ENCODE measurements at places on chromosomes 12 and 14.
A peak's percentile ranks its signal among the peaks of the same experiment; 100 is the strongest.

GRCh38 chr12:41013881-41014642 is 174.1 kb upstream of the PDZRN4 start:
- DNase-seq = no peak

- no peak for DNase-seq
Measured at GRCh38 chr12:56867216-56867615, 67.0 kb downstream of the SDR9C7 start.

GRCh38 chr12:108635997-108636808 is 2.5 kb upstream of the SELPLG start:
- DNase-seq = no peak

DNA sequence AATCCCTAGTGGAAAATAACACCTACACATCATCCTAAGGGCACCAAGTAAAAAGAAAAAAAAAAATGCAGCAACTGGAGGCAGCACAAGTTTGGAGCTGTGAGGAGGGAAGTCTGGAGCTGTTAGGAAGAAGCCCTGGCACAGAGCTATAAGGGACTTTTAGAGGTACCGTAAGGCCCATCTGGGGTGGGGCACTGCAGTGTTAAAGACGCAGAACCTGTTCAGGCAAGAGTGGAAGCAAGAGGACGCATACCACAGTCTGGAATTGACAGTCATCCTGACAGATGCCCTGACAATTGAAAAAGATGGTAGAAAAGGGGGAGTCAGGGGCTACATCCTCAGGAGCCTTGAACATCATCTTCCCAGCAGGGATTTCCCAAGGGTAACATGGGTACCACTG is 195.9 kb upstream of the PLEKHG7 start:
- DNase-seq = no peak

GRCh38 chr14:56341766-56342493 is 223.7 kb downstream of the PELI2 start:
- DNase-seq = peak; percentile 40

- DNase-seq = no peak
Measured at GRCh38 chr14:70886421-70887206, 20.6 kb upstream of the PCNX1 start.

DNA sequence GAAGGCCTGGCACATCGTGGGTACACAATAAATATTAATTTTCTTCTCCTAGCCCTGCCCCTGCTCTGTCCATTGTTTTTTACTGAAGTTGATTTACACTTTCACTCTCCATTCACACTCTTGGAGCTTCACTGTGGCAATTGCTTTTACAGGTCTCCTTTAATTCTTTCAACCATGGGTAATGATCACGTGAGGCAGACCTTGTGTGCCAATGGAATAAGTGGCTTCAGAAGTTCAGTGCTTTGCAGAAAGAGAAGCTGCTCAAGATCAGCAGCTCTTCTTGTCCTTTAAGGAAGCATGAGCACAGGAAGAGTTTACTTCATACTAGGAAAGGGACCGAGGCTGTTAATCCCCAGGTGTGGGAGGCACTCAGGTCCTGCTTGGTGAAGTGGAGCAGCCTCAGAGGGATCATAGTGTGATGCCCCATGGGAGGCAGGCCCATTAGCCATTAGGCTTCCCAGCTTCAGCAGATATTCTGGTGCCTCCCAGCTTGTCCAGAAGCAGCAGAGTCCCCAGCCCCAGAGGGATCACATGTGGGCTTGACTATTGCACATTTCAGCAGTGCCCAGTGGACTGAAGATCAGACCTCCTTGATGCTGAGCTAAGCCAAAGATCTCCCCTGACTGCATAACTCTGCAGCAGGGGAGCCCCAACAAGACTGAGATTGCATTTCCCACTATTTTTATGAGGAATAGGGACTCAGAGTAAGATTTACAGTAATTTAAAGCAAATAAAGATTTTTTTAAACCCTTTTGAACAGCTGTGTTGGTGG is 5.0 kb upstream of the SLC35F4 start:
- DNase-seq = no peak

DNA sequence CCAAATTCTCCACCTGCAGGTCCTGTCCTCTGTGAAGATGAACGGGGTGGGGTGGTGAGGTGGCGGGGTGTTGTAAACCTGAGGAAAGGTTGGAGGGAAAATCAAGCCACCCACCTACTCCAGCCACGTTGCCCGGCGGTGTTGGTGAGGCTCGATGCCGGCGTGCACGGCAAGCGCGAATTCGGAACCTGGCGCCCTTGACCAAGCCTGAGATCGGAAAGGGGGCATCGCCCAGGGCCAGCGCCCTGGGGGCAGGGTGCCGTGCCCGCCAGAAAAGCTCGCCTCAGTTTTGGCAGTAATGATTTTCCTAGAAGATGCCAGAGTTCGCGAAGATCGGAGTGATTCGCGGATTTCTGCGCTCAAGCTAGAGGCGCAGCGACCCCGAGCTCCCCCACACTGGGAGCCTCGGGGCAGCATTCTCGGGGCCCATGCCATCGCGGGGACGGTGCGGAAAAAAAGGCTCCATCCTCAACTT is 817 bp downstream of the STXBP6 start:
- no peak for DNase-seq

- DNase-seq = no peak
Measured at GRCh38 chr14:60968099-60968498, 12.8 kb downstream of the TRMT5 start.

DNA sequence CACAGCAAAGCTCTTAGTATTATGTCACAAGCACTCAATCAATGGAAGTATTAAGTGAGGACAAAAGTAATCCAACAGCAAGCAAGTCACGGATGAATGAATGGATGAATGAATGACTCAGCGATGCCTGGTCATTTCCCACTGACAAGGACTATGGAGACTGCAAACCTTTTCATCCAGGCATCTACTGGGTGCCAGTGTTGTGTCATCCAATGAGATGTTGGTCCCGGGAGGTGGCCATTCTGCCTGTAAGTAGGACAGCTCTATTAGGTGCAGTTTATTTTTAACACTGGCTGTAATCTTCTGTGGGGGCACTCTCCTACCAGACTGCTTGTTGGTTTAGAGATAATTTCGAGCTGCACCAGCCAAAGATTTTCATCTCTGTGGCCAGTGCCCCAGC is 39.4 kb downstream of the STAB2 start:
- DNase-seq = no peak

DNA sequence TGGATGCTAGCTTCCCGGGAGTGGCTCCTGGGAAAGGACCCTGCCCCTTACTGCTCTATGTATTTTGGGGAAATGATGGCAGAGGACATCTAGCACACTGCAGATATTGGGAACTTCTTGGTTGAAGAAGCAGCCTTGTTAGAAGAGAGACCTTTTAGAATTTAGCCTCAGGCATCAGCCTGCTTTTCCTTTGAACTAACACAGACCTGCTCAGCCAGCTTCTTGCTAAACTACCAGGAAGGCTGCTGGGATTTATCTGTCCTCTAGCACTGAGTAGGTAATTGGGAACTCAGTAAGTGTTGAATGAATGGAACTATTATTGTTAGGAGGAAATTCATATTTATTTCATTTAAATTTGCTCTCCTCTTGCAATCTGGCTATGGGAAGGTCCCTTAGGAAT is 77.3 kb downstream of the DRAM1 start:
- no peak for DNase-seq

- DNase-seq = no peak
Measured at GRCh38 chr14:89675590-89675989, 258.6 kb upstream of the FOXN3 start.

- DNase-seq = no peak
Measured at GRCh38 chr12:3538466-3539030, 47.5 kb downstream of the PRMT8 start.

- no peak for DNase-seq
Measured at GRCh38 chr12:17971850-17972249, 118.1 kb downstream of the RERGL start.

DNA sequence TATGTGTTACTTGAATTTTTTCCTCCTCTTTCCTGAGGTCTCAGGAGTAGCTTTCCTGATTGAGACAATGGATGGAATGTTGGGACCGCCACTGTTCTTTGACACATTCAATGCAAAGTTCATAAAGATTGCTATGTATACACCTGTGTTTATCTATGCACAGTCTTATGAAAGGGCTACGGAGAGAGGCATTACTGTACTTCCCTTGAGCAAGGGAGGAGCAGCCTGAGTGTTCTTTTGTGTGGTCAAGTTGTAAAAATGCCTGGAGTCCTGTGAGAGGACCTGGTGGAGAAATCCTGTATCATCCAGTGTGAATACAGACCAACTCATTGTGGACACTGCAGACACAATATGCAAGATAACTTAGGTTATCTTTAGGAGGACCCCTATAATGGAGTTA is 1.2 kb downstream of the SRGAP1 start:
- peak; percentile 34 for DNase-seq

DNA sequence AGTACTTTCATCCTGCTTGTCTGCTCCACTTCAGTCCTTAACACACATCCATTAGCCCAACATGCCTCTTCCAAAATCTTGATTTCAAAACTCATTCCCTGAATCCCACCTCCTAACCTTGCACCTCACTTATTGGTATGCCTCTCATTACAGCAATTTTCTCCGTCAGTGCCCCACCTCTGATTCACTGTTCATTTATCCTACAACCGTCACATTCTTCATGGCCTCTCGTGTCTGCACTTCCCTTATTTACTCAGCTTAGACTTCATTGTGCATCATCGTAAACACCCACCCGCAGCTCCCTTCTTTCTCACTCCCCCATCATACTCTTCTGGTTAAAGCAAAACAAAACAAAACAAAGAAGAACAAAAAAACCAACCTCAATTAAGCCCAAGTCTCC is 160.6 kb upstream of the HMGA2 start:
- no peak for DNase-seq

GRCh38 chr14:74804219-74804825 is 41.2 kb downstream of the YLPM1 start:
- DNase-seq = peak; percentile 40

DNA sequence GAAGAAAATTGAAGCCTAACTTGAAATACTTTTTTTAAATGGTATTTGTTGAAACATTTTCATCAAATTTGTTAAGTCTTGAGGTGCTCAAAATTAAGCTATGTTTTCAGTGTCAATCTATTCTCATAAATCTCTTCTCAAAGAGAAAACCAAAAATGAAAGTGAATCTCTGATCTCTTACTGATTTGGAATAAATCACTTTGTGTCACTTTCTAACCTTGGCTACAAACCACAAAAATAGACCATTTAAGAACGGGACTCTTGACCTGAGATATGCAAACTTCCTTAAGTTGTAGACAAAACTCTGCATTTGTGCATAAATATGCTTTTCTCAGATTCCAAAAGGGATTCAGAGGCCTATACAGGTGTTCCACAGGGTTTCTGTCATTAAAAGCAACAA is 192.9 kb downstream of the SEC23A start:
- no peak for DNase-seq

GRCh38 chr14:20697273-20698017 is 8.9 kb downstream of the ANG start:
- DNase-seq = peak; percentile 78

GRCh38 chr12:82655751-82656150 is 31.0 kb upstream of the TMTC2 start:
- DNase-seq = no peak

DNA sequence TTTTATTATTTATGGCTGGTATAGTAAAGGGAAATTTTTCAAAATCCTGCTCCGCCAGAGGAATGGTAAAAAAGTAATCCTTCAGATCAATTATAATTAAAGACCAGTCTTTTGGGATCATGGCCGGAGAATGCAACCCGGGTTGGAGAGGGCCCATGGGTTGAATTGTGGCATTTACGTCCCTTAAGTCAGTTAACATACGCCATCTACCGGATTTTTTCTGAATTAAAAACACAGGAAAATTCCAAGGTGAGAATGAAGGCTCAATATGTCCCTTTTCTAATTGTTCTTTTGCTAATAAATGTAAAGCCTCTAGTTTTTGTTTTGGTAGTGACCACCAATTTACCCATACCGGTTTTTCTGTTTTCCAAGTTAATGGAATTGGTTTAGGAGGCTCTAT is 602.8 kb downstream of the ALG10 start:
- DNase-seq = peak; percentile 0

DNA sequence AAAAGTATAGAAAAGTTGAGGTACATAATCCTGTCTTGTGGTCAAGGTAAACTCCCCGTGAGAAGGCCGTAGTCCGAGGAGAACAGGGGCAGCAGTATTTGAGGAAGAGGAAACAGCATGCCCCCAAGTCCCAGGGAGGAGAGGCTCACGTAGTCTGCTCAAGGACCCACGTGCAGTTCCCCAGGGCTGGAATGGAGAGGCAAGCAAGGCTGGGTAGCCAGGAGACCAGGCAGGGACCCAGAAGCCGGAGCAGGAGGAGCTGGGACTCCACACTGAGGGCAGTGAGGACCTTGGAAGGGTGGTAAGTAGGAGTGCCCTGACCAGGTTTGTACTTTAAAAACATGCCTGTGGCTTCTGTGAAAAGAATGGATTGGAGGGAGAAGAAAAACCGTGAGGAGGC is 100.0 kb downstream of the EGLN3 start:
- no peak for DNase-seq

GRCh38 chr12:57057067-57057751 is 7.3 kb upstream of the MYO1A start:
- no peak for DNase-seq

GRCh38 chr14:52755607-52756316 is 25.8 kb downstream of the STYX start:
- DNase-seq = no peak

DNA sequence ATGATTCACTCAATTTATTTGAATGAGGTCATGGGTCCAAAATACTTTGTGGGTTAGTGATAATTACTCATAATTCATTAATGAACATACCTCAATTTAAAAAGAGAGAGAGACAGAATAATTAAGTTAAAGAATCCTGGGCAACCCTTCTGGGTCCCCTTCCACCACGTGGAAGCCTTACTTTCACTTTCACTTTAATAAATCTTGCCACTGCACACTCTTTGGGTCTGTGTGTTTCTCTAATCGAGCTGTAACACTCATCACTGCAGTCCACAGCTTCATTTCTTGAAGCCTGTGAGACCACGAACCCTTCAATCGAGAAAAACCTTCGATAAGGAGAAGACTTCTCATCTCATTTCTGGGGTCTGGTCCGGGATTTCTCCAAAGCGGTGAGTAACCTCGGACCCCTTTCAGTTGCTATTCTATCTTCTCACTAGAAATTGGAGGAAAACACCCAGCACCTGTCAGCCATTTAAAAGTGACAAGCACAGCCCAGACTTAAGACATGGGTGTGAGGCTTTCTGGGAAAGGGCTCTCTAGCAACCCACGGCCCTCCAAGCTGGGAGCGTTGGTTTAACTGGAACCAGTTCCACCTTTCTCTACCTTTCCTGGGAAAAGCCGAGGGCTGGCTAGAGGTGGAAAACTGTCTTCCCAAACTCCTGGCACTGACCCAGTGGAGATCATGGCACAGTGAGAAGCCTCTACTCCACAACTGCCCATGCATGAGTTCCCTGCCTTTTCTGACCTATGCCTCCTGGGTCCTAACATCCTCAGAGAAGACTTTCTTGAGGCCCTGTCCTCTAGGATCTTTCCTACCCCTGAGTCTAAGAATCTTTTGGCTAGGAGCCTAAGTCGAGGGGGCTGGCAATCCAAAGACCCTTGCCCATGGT is 148.8 kb upstream of the ATF7IP start:
- DNase-seq = no peak

- no peak for DNase-seq
Measured at GRCh38 chr12:120955232-120955631, 23.1 kb upstream of the HNF1A start.

- peak; percentile 62 for DNase-seq
Measured at GRCh38 chr12:68538726-68539614, 71.7 kb upstream of the RAP1B start.
